ENCODE measurements at places on chromosomes 6 and 20.

- no peak for DNase-seq
Measured at GRCh38 chr6:87574237-87574804, 15.5 kb downstream of the RARS2 start.

GRCh38 chr6:155041741-155042279 is 46.7 kb downstream of the TIAM2 start:
- DNase-seq: no peak

GRCh38 chr20:1310506-1311190 is 18.3 kb downstream of the SDCBP2 start:
- no peak for DNase-seq

DNA sequence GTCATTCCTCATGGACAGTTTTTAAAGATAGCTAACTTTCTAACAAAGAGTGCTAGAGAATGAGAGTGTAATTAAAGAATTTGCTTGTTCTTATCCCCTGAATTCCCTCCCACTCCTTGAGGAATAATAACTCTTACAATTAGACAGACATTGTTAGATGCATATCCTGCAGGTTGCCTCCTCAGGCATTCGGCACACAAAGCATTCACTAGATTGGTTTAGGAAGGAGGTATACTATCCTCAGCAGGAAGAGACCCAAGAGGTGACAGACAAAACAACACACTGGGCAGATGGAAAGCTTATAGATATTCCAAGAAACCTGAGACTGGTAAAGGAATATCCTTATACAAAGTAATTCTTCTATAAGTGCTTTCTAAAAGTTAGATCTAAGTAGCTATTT is 109.1 kb upstream of the FAM184A start:
- no peak for DNase-seq

- DNase-seq: no peak
Measured at GRCh38 chr6:168225471-168225911, 94.1 kb downstream of the DACT2 start.

DNA sequence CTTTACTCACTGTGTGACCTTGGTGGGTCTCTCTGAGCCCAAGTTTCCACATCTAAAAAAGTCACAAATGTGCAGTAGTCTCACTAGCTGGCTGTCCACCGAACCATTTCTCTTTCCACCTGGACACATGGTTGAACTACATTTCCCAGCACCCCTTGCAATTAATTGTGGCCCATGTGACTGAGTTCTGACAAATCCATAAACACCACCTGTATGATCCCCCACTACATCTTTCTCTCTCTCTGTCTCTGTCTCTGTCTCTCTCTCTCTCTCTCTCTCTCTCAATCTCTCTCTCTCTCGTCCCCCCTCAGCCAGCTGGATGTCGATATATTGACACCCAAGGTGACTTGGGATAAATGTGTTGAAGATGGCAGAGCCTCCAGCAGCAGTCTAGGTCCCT is 42.8 kb downstream of the SNHG17 start:
- DNase-seq: no peak

DNA sequence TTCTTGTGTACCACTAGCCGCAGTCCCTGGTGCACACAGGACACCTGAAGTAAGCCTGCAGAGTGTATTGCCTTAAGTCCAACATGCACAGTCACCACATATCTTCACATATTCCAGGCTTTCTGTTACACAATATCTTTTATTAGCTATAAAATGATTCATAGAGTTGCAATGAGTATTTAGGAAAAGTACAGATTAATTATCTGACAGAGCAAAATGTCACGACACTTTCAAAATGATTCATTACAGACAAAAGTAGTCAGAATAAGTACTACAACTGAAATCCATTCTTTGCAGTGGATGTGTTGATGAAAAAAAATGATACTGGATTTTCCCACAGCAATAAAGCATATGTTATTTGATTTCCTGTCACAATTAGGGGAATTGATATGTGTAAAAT is 199.5 kb upstream of the ASCC3 start:
- DNase-seq: no peak

DNA sequence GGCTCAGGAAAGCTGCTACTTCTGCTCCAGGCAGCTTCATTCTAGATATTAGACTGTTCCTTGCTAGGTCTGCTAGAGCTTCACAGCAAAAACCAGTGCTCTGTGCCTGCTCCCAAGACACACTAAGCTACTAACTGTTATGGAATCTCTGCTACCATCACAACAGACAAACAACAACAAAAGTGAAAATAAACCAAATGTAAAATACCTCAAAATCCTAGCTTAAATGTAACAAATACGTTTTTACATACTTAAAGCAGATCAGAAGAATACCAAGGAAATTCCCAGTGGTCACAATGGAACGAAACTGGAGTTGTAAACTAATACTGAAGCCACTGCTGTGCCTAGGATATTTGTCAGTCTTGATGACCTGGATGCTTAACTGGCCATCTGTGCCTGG is 84.6 kb upstream of the EZR start:
- no peak for DNase-seq

GRCh38 chr20:37777012-37777950 is 83.5 kb downstream of the CTNNBL1 start:
- no peak for DNase-seq

DNA sequence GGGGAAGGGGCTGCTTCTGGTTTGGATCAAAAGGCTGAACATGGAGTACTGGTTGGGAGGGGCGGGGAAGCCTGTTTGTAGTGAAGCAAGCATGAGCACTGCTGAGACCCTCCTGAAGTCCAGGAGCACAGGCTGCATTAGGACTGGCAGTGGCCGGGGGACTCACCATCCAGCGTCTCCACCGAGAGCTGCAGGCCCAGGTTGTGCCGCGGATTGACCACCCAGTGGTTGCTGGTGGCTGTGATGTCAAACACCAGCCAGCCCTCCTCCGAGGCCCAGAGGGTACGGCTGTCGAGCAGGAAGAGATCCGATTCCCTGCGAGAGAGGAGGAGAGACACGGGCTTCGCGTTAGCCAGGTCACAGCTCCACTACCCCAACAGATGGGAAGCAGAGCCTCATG is 64.1 kb downstream of the BMP7 start:
- no peak for DNase-seq

DNA sequence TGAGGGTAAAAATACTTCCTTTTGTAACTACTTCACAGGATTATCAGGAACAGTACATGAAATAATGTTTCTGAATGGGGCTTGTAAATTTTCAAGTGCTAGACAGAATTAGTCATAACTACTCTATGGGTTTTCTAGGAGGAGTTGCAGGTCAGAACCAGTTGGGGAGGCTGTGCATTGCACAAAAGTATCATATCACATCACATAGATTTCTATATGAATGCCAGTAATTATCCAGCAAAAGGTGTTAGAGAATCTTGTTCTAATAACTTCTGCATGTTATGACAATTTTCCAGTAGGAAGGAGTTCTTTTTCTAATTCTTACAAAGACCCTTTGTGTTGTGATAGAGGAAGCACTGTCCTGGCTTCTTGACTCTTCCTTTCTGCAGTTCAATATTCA is 551.6 kb downstream of the COL12A1 start:
- DNase-seq: no peak

- DNase-seq: no peak
Measured at GRCh38 chr6:43715056-43715788, 27.6 kb upstream of the MRPS18A start.

DNA sequence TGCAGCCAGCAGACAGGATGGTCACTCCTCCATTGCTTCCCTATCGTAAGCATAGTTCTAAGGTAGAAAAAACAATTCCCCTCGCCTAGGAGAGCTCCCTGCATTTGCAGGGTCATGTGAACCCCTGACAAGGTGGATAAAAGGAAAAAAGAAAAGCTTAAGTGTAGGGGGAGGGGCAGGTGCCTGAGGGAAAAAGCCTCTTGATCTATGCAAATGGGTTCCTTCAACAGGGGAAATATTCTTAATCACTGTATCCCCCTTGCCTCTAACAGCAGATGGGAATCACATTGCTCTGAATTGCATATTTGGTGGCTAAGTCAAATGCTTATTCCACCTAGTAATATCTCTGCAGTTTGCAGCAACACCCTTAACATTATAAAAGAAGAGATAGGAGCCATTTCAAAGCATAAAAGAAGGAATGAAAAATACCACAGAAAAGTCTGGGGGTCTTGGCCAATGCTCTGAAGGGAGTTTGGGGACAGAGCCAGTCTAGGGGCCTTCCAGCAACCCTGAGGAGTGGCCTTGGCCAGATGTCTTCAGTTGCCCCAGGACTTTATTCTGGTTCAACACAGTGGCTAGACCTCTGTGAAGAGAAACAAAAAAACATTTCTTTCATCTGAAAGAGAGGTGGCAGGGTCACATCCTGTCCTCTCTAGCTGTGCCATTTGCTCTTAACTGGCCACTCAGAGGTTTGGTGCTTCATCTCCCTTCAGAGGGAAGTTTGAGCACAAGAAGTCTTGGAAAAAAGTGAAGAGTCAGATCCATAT is 660.4 kb upstream of the GJE1 start:
- no peak for DNase-seq

- DNase-seq: no peak
Measured at GRCh38 chr6:120966321-120966720, 368.0 kb downstream of the TBC1D32 start.

- DNase-seq: no peak
Measured at GRCh38 chr6:31725502-31726350, 2.6 kb downstream of the MPIG6B start.

DNA sequence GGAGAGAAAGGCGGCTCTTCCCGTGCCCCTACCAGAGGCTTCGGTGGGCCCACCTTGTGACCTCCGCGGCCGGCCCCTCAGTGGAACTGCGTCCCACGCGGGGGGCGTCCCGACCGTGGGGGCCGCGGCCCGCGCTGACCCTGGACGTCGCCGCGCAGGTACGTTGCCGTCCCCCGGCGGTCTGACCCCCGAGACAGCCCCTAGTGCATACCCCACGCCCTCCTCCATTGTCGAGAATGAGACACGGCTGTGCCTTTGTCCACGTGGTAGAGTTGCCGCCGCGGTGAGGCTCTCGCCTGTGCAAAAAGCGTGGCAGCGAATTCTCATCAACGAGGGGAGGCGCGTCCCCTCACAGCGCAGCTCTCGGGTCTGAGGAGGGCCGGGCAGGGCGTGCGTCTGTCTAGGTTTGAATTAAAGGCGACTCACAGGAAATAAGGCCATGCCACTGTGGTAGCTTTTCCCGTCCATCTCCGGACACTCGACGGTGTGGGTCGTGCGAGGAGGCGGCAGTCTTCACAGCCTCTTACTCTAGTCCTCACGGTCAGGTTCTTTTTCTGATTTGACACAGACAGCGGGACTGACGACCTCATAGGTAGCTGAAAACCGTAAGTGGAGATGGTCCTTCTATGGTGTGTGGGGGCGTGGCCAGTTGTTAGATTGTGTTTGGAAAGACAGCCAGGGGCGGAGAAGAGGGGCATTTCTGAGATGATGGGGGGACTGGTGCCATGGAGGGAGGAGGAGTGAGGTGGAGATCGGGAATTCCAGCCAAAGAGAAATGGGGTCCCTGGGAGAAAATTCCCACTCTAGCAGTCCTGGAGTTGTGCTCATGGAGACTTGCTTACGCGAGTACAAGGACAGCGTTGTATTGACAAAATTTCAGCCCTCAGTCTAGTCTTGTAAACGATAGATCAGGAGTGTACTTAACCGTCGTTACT is 580 bp downstream of the NXT1 start:
- DNase-seq: peak; percentile 71

DNA sequence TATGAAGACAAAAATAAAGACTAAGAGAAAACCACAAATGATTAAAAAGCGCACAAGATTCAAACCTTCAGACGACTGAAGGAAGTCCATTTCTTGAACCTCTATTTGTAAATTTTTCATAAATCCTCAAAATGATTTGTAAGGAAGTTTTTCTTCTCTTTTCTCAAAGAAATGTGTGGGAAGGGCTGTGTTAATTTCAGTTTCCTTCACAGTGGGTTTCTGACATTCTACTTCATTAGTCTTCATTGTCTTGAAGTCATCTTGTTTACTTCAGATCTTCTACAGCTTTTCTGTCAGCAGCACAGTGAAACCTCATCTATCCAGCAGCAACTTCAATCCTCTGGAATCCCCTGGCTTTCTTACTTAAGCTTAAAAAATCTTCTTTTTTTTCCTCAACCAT is 87.6 kb upstream of the MYLIP start:
- DNase-seq: no peak
